ENCODE measurements at places on chromosomes 1 and 21.

DNA sequence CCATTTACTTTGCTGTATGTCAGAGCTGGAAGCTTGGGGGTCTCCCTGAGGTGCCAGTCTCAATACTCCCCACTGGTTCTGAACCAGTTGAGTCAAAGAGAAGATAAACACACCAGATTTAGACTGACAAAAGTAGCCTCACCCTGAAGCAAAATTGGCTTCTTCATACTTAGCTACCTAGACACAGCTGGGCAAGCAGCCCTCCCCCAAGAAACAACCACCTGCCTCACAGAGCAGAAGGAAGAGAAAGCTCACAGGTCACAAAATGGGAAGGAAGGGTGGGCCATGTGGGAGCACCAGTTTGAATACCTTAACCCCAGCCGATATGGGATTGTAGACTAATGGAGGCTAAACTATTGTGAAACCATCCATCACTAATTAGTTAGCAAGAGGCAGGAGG is 24.6 kb upstream of the MYSM1 start:
- no peak for DNase-seq

GRCh38 chr1:221760911-221761310 is 19.0 kb upstream of the DUSP10 start:
- DNase-seq = no peak

DNA sequence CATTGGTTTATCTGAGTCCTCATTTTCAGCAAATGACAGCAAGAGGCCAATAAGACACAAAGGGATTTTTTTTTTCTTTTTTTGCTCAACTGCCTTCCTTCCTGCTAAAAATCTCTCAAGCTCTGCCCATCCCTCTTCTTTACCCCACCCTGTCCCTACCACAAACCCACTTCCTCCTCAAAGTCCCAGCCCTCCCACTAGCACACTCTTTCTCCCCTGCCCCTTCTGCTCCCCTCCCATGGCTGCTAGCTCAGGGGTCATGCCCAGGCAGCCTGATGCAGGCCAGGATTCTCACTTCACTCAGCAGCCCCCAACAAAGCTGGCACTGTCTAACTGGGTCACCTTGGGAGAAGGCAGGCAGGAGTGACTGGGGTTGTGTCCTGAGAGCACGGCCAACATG is 28.8 kb upstream of the PPP2R5A start:
- DNase-seq = no peak

- DNase-seq = no peak
Observed at GRCh38 chr1:55321942-55322341, 106.8 kb upstream of the USP24 start.

Measured in dermis blood vessel endothelial cell (primary cell).